HFFc6 (cell line): ENCODE measurements at places on chromosomes 1 and 21.

DNA sequence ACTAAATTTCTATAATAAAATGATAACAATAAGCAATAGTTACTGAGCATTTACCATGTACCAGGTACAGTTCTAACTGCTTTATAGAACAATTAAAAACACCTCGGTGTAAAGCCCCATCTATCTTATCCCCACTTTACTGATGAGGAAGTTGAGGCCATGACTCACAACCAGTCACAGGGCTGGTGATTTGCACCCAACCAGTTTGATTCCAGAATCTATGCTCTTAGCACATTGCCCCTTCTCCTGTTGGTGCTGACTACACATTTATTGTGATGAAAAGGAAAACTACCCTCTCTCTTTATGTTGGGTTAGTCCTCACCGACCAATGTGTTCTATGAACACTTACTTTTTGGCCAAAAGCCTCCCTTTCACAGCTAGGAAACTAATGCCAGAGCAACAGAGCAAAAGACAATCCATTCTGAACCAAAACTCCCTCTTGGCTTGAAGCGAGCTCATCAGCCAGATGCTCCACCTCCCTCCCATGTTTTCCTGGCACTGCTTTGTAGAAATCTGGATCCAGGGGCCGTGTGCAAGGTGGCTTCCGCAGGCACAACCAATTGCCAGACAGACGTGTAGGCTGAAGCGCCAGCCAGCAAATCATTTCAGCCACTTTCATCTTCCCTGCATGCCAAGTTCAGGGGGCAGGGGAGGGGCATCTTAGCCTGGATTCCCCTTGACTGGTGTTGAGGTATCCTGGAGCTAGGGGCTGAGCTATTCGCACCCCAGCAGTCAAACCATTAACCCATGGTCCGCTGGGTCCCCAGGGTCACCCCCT, 32.0 kb upstream of the SLC30A1 start:
- no peak overlapping the region for H3K27ac ChIP-seq
- H3K4me1 ChIP-seq = peaks cover 44% of the 10 kb centered on the region

- no peaks in the 10 kb centered on the region for H3K27me3 ChIP-seq
- H3K27ac ChIP-seq = no peak overlapping the region
- H3K4me1 ChIP-seq = peaks cover 9% of the 10 kb centered on the region; the same call in 1 of the 2 replicates
- H3K4me3 ChIP-seq = no peak overlapping the region
Measured at GRCh38 chr1:219283541-219283940, 109.9 kb downstream of the LYPLAL1 start.

DNA sequence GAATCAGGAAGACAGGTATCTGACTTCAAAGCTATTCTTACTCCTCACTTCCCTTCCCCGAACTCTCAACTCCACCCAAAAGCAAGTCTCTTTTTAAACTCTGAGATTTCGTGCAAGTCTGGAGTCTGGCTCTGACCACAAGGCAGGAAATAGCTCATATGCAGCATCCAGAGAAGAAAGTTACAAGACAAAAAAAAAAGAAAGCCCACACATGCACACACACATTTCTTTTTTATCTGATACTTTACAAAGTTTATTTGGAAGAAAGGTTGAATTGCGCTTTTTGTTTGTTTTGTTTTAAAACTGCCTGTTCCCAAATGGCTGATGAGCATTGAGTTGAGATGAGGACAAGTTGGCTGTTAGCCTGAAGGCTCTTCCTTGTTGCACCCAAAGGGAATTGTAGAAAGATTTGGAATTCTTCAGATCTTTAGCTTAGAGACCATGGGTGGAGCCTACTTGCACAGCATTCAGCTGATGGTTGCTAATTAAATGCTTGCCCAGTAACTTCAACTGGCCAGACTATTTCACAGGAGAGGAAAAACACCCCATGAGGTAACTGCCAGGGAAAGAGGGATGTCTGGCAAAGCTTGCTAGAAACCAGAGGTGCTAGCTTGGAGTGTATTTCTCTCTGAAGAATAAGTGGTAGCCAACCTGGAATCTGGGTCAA, 490.3 kb downstream of the TTLL7 start:
- no peak for DNase-seq
- H3K4me3 ChIP-seq = no peak overlapping the region
- H3K27ac ChIP-seq = no peak overlapping the region
- no peaks in the 10 kb centered on the region; the same call in 1 of the 2 replicates for H3K36me3 ChIP-seq

DNA sequence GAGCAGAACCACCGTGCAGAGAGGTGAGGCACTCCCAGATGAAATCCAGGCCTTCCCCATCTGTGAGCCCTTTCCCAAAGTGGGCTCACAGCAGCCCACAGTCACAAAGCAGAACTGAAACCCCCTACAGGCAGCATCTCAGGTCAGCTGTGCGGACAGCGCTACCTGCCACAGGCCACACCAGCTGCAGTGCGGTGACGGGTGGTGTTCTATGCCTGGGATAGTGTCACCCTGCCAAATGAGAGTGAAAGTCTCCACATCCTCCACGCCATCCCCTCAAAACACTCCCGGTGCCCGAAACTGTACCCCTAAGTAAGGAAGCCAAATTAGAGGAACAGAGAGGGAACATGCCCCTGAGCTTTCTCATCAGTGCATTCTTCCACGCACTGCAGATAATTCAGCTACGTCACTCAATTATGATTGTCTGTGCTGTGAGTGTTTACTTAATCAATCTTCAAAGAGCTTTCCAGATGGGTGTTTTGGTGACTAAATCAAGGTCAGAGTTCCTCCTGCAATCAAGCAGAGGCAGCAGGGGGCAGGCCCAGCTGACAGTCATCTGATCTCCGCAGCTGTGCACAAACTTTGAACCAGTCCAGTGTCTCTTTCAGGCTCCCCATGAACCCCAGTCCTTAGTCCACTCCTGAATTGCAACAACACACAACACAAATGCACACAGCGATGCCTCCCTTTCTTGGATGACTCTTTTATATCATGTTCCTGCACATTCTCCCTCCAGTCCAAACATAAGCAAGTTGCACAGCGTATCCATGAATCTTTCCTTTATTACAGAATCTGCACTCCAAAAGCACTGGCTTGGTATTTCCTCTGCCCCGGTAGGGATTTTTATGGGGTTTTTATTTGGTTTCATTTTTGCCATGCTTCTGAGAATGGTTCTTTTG, 150.0 kb downstream of the TOMM20 start:
- peak overlapping the region; percentile 71 for H3K4me3 ChIP-seq
- H3K4me1 ChIP-seq = peaks cover 89% of the 10 kb centered on the region
- H3K27ac ChIP-seq = peak overlapping the region; percentile 98
- H3K27me3 ChIP-seq = no peaks in the 10 kb centered on the region; the same call in 1 of the 2 replicates

DNA sequence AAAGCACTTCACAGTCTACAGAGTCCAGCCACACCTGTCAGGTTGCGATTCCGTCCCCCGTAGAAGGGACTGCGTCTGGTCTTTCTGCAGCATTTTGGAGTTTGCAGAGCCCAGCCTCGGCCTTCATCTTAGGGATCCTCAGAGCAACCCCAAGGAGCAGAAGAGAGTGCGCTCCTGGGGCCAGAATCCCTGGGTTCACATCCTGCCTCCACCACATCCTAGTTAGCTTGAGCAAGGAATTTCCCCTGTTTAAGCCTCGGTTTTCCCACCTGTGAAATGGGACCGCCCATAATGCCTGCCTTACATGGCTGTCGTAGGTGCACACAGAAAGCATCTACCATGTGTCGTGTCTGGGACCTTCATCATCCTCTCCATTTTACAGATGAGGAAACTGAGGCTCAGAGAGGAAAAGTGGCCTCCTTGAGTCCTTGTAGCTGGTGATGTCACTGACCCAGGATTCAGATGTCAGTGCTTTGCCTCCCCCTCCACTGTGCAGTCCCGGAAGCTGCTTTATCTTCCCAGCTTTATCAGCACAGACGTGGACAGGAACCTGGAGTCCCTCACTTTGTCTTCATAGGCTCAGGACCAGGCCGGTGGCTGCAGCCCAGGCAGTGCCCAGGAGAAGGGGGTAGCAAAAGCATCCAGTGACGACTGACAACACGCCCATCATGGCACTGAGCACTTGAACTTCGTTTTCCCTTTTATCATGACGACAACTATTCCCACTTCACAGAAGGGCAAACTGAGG, 438.5 kb downstream of the MATN1 start:
- H3K36me3 ChIP-seq = no peaks in the 10 kb centered on the region
- no peak for DNase-seq
- no peak overlapping the region for H3K4me3 ChIP-seq
- H3K27me3 ChIP-seq = peaks cover 3% of the 10 kb centered on the region; the same call in 1 of the 2 replicates
- no peak overlapping the region for H3K27ac ChIP-seq
- no peaks in the 10 kb centered on the region for H3K4me1 ChIP-seq

DNA sequence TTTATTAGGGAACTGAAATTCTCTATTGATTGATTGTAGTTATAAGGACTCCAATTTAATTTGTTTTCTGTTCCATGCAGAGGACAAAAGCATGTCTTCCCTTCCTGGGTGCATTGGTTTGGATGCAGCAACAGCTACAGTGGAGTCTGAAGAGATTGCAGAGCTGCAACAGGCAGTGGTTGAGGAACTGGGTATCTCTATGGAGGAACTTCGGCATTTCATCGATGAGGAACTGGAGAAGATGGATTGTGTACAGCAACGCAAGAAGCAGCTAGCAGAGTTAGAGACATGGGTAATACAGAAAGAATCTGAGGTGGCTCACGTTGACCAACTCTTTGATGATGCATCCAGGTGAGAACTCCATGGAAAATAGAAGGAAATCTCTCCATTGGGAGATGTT, 1.5 kb downstream of the SETDB1 start:
- no peak overlapping the region for H3K27ac ChIP-seq
- peaks cover 12% of the 10 kb centered on the region for H3K4me1 ChIP-seq
- H3K4me3 ChIP-seq = peak overlapping the region; percentile 97
- DNase-seq = no peak
- H3K36me3 ChIP-seq = peaks cover 57% of the 10 kb centered on the region
- no peaks in the 10 kb centered on the region; the same call in 1 of the 2 replicates for H3K27me3 ChIP-seq

- H3K4me3 ChIP-seq = no peak overlapping the region
- 0 out of 2 replicates have a peak, but pooled peaks cover 4% of the 10 kb centered on the region for H3K36me3 ChIP-seq
- no peak overlapping the region for H3K27ac ChIP-seq
- no peak for DNase-seq
- H3K27me3 ChIP-seq = peaks cover 2% of the 10 kb centered on the region; the same call in 1 of the 2 replicates
Measured at GRCh38 chr1:5709461-5709975, 282.7 kb downstream of the NPHP4 start.

GRCh38 chr1:39901464-39901713, 328 bp downstream of the MYCL start:
- no peaks in the 10 kb centered on the region for H3K36me3 ChIP-seq
- H3K4me1 ChIP-seq = peaks cover 16% of the 10 kb centered on the region
- H3K27me3 ChIP-seq = peaks cover 32% of the 10 kb centered on the region

DNA sequence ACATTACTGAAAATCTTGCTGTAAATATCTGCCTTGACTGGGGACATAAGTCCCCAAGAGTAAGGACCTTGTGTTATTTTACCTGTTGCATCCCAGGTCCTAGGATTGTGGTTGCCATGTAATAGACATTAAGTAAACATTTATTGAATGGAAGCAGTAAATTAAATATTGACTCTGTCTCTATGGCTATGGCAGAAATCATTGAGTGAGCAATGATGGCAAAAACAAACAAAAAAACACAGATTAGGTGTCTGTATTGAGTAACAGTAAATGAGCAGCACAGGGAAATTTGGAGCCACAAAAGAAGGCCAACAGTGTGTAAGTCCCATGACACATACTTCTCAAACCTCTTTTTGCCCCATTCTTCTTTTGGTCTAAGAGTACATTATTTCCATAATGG, 240.4 kb downstream of the NFIA start:
- peaks cover 6% of the 10 kb centered on the region for H3K27me3 ChIP-seq
- no peak for DNase-seq
- no peaks in the 10 kb centered on the region for H3K36me3 ChIP-seq
- peaks cover 22% of the 10 kb centered on the region for H3K4me1 ChIP-seq

DNA sequence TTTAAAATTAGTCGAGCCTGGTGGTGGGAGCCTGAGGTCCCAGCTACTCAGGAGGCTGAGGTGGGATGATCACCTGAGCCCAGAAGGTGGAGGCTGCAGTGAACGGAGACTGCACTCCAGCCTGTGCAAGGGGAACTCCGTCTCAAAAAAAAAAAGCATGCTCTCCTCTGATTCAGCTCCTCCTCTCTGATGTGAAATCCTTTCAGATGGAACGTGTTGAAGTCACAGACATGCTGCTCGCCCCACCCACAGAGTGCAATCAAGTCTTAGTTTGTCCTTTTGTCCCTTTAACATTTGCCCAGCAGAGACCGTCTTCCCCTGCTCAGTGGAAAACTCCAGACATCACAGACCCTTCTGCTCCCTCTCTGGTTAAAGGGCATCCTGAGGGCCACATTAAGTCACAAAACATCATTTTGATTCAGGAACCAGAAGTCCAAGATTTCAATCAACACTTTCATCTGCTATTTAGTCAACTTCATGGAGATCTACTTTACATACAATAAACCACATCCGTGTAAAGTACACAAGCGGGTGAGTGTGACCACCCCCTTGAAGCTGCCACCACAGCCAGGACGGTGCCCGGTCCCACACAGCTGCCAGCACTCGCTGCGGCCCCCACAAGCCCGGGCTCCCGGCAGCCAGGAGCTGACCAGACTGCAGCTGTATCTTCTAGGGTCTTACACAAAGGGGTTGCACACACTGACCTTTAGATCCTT, 18.9 kb upstream of the RNF223 start:
- H3K27ac ChIP-seq = no peak overlapping the region
- H3K27me3 ChIP-seq = peaks cover 3% of the 10 kb centered on the region
- DNase-seq = no peak
- H3K4me1 ChIP-seq = no peaks in the 10 kb centered on the region
- H3K36me3 ChIP-seq = peaks cover 8% of the 10 kb centered on the region

DNA sequence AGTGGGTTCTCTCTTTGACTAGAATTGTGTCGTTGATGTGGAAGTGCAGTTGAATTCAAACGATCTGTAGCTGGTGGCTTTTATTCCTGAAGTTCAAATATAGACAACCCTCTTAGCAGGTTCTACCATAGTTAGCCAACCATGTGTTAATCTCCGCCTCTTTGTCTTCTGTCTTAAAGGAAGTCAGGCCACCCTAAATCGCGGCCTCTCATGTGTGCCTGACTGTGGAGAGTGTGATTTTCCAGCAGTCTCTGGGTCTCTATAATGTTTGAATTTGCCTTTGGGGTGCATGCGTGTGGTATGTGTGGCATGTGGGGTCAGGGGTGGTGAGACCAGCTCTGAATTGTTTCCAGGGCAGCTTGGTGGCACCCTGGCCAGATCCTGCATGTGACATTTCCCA, 244.9 kb downstream of the DISC1 start:
- no peak overlapping the region for H3K27ac ChIP-seq
- DNase-seq = no peak
- no peaks in the 10 kb centered on the region; the same call in 1 of the 2 replicates for H3K27me3 ChIP-seq
- H3K4me3 ChIP-seq = no peak overlapping the region
- peaks cover 40% of the 10 kb centered on the region for H3K4me1 ChIP-seq
- H3K36me3 ChIP-seq = peaks cover 5% of the 10 kb centered on the region

- DNase-seq = no peak
- peak overlapping the region; percentile 90 for H3K27ac ChIP-seq
- no peaks in the 10 kb centered on the region for H3K27me3 ChIP-seq
- H3K4me1 ChIP-seq = peaks cover 12% of the 10 kb centered on the region
- peak overlapping the region; percentile 95 for H3K4me3 ChIP-seq
Measured at GRCh38 chr1:11100149-11100493, 452 bp upstream of the EXOSC10 start.

GRCh38 chr1:225446981-225447615, 19.3 kb upstream of the LBR start:
- H3K4me3 ChIP-seq = no peak overlapping the region
- peaks cover 31% of the 10 kb centered on the region for H3K4me1 ChIP-seq
- H3K27me3 ChIP-seq = peaks cover 16% of the 10 kb centered on the region
- H3K27ac ChIP-seq = no peak overlapping the region

- H3K4me3 ChIP-seq = no peak overlapping the region
- no peaks in the 10 kb centered on the region; the same call in 1 of the 2 replicates for H3K27me3 ChIP-seq
- H3K27ac ChIP-seq = no peak overlapping the region
- no peak for DNase-seq
Measured at GRCh38 chr1:169527001-169527400, 41.3 kb upstream of the SLC19A2 start.

GRCh38 chr21:35382696-35383095, 333.6 kb upstream of the RUNX1 start:
- no peak overlapping the region for H3K4me3 ChIP-seq
- DNase-seq = no peak
